Endothelial cell of umbilical vein (primary cell): ENCODE measurements at places on chromosomes 5 and 9. TPM values are rescaled to one million over a fixed set of nuclear protein-coding genes. Genes with fewer than 3 reads are reported as not detected.

CPEB4 gene
- 16.4 and 18.1 TPM in 2 replicates for total RNA-seq

ABO gene
- total RNA-seq = not detected in 2 replicates

SUSD3 gene
- not detected in 2 replicates for total RNA-seq

NDOR1 gene
- 23.4 and 26.7 TPM in 2 replicates for total RNA-seq

TNFSF8 gene
- total RNA-seq = not detected in 2 replicates

IFNK gene
- not detected in 2 replicates for total RNA-seq

CCDC171 gene
- total RNA-seq = 1.4 and 1.6 TPM in 2 replicates

PCDHB10 gene
- total RNA-seq = 0.62 and 0.81 TPM in 2 replicates

TMC1 gene
- 0.48 and 1.5 TPM in 2 replicates for total RNA-seq

BRD9 gene
- 58.5 and 67.6 TPM in 2 replicates for total RNA-seq

PTPRD gene
- 5.5 and 23.2 TPM in 2 replicates for total RNA-seq

GFPT2 gene
- 4.5 and 5.5 TPM in 2 replicates for total RNA-seq

AFAP1L1 gene
- 73.2 and 76.2 TPM in 2 replicates for total RNA-seq

SLC34A3 gene
- total RNA-seq = not detected in 2 replicates

SLC27A6 gene
- total RNA-seq = 0.18 TPM in 1 of 2 replicates, not detected in the other

PCDHGB5 gene
- 11.4 and 14.4 TPM in 2 replicates for total RNA-seq

LCN2 gene
- total RNA-seq = not detected in 2 replicates

BASP1 gene
- total RNA-seq = 79.3 and 102 TPM in 2 replicates

PCDHGB6 gene
- total RNA-seq = 4.8 and 4.9 TPM in 2 replicates

IL12B gene
- not detected in 2 replicates for total RNA-seq

KIF24 gene
- 4.5 and 4.8 TPM in 2 replicates for total RNA-seq

TSSK1B gene
- total RNA-seq = 0.12 TPM in 1 of 2 replicates, not detected in the other

CAMSAP1 gene
- total RNA-seq = 25.5 and 30.6 TPM in 2 replicates

LECT2 gene
- not detected in 2 replicates for total RNA-seq

TMEM232 gene
- 0.37 and 0.38 TPM in 2 replicates for total RNA-seq

ZNG1F gene
- total RNA-seq = 7.3 and 10.5 TPM in 2 replicates

DBH gene
- total RNA-seq = not detected in 2 replicates
